ENCODE measurements at places on chromosomes 3 and 15.

GRCh38 chr15:43943511-43943910 is 116.7 kb downstream of the WDR76 start:
- DNase-seq = no peak

DNA sequence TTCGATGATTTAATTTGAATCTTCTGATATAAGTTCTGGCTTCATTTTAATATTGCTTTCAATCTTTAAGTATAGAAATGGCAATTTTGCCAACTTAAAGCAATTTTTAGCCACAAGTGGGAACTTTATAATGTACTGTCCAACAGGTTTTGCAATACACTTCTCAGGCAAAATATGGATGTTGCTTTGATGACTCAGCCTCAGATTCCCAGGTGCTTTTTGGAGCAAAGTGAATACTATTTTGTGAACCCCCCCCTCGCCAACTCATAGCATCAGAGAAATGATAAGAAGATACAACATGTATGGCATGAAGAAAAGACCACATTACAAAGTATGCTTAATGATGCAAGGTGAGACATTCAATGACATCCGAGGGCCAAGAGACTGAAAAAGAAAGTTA is 158.1 kb downstream of the GABRB3 start:
- no peak for DNase-seq

DNA sequence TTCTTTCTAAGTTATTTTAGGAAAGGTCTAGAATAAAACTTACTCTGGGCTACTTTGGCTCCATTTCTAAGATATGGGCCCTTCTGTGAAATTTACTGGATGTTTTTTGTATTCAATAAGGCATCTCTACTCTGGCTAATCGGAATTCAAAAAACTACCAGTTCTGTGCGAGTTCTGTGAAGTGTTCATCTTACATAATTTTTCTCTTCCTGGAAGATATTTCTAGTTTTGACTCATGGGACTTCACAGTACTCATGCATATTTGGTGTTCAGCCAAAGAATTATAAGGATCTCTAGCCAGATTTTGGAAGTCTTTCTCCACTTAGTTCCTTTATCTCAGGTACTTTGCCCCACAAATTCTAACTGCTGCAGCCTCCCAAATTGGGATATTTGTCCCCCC is 46.4 kb upstream of the MBNL1 start:
- no peak for DNase-seq

DNA sequence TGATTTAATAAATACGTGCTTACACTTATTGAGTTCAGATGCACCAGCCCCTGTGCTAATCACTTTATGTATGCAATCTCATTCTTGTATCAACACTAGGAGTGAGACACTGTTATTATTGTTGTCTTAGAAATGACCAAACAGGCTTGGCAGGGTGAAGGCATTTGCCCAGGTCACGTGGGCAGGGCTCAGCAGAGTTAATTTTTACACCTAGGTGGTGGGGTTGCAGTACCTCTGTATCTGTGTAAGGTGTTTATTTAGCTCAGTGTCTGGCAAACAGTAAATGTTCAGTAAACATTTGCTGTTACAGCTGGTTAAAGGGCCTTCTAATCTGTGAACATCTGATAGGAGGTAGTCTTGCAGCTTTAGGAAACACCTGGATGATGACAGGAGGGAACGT is 200.0 kb downstream of the CACNA2D3 start:
- no peak for DNase-seq

- no peak for DNase-seq
Measured at GRCh38 chr3:31079689-31080088, 185.2 kb upstream of the GADL1 start.

- DNase-seq = no peak
Measured at GRCh38 chr15:75002398-75002797, 7.0 kb downstream of the SCAMP5 start.

DNA sequence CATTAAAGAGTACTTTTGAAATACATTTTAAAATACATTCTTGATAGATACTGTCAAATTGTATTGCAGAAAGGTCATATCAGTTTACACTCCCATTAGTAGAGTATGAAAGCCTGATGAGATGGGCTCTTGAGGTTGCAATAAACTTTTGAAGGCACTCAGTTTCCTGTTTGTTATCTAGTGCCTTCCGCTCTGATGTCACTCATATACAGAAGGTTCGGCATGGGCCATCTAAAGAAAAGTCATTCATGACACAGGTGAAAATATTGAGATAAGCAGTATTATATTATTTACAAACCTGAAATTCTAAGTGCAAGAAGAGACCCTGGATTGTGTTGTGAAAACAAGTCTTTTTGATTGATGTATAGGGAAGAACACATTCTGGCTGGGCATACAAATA is 36.5 kb upstream of the DENND4A start:
- no peak for DNase-seq

- no peak for DNase-seq
Measured at GRCh38 chr3:103684904-103685303, 1250.1 kb downstream of the ZPLD1 start.

DNA sequence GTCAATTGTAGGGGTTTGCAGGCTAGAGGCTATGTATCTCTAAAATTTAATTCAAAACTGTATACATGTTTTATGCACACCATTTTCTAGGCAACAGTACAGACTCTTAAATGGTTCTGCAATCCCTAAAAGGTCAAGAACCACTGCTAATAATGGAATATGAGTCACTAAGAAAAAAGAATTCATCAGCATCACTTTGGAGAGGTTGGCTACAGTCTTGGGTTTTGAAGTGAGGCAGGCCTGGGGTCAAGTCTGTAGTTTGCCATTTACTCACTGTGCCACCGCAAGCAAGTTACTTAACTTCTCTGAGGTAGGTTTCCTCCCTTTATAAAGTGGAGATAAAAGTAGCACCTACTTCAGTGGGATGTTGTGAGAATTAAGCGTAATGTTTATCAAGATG is 33.7 kb downstream of the THRB start:
- DNase-seq = no peak

DNA sequence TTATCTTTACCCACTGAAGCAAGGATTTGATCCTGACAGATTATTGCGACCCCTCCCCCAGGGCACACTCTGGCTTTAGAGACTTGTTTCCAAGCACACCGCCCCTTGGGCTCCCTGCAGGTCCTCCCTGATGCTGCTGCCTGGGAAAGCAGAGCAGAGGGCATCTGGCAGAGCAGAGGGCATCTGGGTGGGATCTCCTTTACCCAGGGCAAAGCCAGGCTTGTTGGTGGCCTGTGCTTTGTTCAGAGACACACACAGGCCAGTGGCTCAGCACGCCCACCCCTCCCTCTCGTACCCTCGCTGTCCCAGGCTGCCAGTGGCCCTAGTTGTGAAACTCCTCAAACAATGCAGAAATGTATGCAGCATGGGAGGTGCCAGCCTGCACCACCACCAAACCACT is 4.8 kb downstream of the KLF13 start:
- DNase-seq = no peak

DNA sequence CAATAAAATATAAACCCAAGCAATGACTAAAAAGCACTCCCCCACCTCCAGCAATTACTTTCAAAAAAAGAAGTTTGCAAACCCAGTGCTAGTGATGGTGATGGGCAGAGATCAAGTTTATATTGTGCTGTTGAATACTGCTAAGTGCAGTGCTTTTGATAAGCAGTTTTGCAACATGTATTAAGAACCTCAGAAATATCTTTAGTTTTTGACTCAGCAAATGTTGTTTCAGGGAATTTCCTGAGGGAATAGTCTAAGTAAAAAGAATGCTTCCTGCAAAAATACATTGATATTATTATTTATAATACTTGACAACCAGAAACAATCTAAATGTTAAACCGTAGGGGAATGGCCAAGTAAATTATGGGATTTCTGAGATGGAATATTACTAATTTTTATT is 69.3 kb downstream of the ADAMTSL3 start:
- DNase-seq = no peak

- no peak for DNase-seq
Measured at GRCh38 chr15:29203718-29204368, 65.8 kb downstream of the NSMCE3 start.

GRCh38 chr3:64157150-64158035 is 67.9 kb downstream of the PRICKLE2 start:
- DNase-seq = no peak

GRCh38 chr15:55770806-55771205 is 27.9 kb upstream of the PRTG start:
- DNase-seq = no peak

DNA sequence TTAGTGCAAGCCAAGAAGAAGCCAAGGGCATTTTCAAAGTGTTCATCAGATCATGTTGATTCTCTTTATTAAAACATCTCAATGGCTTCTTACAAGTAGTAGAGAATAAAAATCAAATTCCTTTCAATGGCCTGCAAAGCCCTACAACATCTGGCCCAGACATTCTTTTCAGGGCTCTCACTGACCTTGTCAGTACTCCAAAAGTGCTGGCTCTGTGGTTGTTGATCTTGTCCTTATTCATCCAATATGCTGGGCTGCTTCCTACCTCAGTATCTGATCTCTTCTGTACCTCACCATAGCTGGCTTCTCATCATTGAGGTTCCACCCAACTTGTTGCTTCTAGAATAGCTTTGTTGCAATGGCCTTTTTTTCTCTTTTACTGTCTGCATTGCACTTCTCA is 74.0 kb upstream of the SAMMSON start:
- no peak for DNase-seq

GRCh38 chr15:67089217-67090193 is 24.1 kb downstream of the SMAD3 start:
- no peak for DNase-seq

- no peak for DNase-seq
Measured at GRCh38 chr3:57221883-57222282, 5.6 kb upstream of the APPL1 start.

- DNase-seq = no peak
Measured at GRCh38 chr3:72892081-72892775, 4.4 kb downstream of the GXYLT2 start.

- no peak for DNase-seq
Measured at GRCh38 chr3:122921791-122922651, 105.5 kb downstream of the SEMA5B start.

DNA sequence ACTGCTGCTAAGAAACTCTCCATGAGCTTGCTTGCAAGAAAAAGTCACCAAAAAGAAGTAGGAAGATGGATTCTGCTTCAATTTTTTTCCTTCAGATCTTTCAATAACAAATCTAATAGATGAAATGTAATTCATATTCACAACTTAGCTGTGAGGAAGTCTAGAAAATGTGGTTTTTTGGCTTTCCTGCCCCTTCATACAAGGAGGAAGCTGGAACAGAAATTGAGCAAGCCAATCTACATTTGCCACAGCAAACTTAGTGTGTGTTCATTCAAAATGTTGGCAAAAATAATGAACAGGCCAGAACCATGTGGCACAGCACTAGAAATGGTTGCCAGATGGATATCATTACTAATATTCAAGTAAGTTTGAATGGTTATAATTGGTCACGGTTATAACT is 93.2 kb upstream of the NEDD4 start:
- DNase-seq = no peak

DNA sequence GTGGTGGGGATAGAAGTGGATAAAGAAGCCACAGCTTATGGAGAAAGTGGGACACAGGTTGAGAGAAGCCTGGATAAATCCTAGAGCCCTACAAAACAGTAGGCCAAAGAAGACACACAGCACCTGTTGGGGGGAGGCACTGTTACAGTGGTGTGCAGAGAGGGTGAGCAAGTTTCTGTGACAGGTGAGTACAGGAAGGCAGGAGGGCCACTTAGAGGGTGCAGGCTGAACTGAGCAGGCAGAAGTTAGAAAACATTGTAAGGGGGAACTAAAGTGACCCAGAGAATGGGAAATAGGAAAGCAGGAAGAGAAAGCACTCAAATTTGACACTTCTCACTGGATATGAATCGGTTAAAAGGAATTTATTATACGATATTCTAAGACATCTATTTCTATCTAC is 146.1 kb upstream of the TMCO5A start:
- no peak for DNase-seq

GRCh38 chr15:24957691-24958090 is 2.9 kb downstream of the SNRPN start:
- DNase-seq = no peak

DNA sequence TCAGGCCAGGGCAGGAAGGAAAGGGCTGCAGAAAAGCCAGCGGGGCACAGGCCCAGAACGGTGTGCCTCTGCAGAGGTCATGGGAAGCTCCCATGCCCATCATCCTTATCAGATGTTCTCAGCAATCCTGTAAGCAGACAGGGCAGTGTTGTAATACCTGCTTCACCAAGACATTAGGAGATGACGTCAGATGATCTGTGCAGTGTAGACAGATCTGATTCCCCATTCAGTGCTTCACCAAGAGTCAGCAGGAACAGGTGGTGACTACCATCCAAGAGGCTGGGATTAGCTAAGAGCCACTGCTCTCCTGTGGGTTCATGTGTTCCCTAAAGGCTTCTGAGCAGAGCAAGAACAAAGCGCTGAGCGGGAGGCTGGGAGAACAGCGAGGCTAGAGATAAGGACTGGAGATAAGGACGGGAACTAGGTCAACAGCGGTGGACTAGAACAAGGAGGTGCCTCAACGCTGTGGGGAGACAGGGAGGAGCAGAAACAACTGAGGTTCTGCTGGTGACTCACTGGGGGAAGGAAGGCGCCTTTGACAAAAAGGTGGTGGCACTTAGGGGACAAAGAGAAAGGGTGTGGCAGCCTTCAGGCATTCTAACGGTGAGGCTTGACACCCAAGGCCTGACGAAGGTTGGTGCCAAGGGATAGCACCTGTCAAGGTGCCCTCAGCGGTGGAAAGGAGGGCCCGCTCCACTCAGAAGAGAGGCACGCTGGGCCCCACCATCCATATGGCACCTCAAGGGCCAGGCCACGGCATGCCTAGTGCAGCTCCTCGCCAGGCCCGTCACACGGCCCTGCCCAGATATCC is 28.4 kb downstream of the CCDC12 start:
- no peak for DNase-seq

DNA sequence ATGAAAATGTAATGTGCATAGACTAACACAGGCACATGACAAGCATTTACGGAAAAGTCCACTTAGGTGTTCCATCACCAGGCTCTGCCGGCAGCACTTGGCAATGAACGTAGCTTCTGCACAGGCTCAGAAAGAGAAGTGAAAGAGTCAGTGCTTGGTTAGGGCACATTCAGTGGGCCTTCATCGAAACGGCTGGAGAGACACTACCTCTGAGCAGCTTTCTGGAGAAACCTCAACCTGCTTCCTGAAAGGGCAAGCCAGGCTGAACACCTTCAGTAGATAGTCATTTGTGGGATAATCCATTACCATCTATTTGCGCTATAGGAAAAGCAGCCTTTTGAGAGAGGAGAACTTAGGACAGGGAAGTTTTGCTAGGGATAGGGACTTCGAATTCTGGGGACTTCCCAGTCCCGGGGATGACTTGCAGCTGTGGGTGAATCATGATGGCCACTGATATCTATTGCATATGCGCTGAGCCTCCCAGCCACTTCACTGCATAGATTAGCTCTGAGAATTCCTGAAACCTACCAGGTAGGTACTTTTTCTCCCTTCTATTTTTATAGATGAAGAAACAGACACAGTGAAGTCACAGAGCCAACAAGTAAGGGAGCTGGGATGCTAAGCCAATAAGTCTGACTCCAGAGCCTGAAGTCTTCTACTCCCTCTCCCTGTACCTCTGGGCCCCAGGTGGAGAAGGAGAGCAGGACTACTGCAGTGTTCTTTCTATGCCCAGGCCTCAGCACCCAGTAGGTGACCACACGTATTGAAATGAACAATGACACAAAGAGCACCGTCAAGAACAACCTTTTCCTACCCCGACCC is 4.2 kb upstream of the SH2D7 start:
- DNase-seq = no peak

GRCh38 chr15:86197770-86198169 is 118.1 kb downstream of the AGBL1 start:
- DNase-seq = no peak
